Activated CD4-positive, CD25-positive, alpha-beta regulatory T cell (primary cell): ENCODE measurements at places on chromosomes 12 and 14.

GRCh38 chr12:27493260-27493940, 30.6 kb upstream of the PPFIBP1 start:
- DNase-seq: no peak

DNA sequence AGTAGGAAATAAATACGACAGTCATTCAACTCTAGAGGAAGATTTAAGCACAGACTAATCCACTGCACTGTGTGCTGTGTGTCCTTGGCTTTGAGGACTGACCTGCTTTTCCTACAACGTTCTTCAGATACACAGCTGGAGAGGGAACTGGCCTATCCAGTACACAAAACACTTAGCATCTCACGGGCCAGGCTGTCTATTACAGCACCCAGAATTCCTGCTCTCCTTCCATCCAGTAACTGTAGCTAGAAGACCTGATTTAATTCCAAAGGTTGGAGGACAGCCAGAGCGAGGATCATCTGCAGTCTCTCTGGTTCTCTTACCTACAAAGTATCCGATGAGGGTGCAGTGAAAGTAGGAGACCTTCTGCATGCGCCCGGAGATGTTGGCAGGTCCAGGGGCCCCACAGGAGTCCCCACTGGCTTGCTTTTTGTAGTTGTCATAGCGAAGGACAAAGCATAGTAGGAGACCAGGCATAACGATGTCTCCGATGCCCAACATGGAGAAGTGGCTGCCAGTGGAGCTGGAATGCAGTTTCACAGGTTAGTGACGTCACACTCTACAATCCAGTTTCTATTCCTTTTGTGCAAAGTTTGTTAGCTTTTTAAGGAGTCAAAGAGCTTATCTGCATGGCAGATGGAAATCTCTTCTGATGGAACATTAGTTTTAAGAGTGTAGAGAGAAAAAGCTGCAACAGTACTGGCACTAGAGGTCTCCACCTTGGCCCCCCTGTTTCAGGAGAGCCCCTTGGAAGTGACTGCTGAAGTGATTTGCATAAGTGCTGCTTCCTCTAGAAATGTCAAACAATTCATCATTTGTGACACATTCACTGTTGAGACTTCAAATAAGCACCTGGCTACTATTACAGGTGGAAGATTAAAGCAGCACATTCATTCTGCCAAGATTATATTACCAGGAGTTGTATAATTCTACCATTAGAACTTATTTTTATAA, 41.7 kb downstream of the ACADS start:
- DNase-seq: no peak

- DNase-seq: no peak
Measured at GRCh38 chr12:106417926-106418910, 60.7 kb downstream of the POLR3B start.

GRCh38 chr14:90559811-90560492, 163.1 kb downstream of the CALM1 start:
- DNase-seq: no peak

DNA sequence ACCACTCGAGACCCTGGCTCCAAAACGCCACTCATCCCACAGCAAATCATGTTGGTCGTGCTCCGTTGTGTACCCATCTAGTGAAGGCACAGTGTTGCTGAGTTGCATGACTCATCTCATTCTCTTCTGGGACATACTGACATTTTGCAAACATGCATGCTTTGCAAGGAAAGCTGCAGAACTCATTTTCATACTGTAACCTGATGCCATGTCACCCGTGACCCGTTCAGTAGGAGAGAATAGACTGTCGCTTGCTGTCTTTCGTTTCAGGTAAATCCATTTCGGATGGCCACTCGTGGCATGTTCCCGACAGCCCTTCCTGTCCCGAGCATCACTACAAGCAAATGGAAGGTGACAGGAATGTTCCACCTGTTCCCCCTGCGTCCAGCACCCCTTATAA, 78.2 kb downstream of the ESR2 start:
- no peak for DNase-seq

DNA sequence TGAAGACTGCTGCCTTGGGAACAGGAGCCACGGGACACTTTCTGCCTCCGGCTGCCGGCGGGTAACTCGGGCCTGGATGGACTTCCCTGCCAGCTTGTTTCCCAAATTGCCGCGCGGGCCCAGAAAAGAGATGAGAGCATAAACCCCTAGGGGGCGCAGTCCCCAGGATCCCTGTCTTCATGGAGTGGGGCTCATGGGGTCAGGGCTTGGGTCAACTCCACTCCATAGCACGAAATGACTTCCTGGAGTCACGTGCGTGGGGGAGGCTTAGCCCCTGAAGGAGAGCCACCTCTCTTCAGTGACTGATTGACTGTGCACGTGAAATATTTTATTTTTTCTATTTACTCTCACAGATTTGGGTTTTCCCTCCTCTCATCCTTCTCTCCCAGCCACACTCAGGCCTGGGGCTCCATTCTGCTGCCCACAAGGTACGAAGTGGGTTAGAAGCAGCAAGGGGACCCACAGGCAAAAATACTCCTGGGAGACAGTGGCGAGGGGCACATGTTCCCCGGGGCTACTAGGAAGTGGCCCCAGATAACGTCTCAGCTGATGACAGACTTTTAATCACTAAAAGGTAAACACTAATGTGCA, 10.0 kb downstream of the PGF start:
- DNase-seq: no peak

GRCh38 chr14:54722791-54723432, 156.0 kb downstream of the SAMD4A start:
- DNase-seq: no peak

- no peak for DNase-seq
Measured at GRCh38 chr12:98750511-98750910, 105.4 kb downstream of the APAF1 start.

DNA sequence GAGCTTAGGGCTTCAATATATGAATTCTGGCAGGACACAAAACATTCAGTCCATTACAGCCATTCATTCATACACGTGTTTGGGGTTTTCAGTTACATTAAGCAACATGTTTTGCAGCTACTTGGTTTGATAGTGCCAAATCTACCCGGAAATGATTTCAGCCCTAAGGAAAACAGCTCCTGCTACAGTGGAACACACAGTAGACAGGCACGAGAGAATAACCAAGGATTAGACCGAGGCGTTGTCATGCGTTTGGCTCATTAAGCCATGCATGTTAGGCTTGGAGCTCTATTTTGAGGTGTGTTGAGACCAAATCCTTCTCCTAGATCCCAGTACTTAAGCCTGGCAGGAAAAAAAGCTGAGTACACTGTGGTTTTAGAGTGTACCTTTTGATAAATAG, 177.4 kb downstream of the PRKCH start:
- DNase-seq: no peak

DNA sequence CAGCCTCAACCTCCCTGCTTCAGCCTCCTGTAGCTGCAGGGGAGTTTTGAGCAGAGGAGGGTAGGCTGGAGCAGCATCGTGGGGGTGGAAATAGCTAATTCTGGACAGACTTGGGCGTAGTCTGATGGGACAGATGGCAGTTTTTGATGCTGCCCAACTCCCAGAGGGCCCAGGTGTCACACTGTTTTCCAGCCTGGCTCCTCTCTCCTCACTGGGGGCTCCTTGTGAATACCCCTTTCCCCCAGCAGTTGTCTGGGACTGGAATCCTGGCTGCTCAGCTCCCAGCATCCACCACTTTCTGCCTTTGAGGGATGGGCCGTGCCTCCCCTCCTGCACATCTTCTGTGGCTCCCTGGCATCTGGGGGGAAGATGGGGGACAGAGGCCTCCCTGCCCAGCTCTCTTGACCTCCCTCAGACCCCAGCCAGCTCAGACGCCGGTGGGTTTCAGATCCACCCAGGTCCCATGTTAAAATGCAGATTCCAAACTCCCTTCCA, 34.0 kb downstream of the SH2B3 start:
- no peak for DNase-seq
